ENCODE measurements at places on chromosomes 13 and 19.

GRCh38 chr19:10368101-10368803 is 12.1 kb downstream of the TYK2 start:
- DNase-seq, result no peak

- DNase-seq, result peak; percentile 82
Measured at GRCh38 chr19:18428787-18429674, 8.9 kb downstream of the ISYNA1 start.

- DNase-seq, result no peak
Measured at GRCh38 chr19:50777830-50778303, 7.6 kb downstream of the GPR32 start.

DNA sequence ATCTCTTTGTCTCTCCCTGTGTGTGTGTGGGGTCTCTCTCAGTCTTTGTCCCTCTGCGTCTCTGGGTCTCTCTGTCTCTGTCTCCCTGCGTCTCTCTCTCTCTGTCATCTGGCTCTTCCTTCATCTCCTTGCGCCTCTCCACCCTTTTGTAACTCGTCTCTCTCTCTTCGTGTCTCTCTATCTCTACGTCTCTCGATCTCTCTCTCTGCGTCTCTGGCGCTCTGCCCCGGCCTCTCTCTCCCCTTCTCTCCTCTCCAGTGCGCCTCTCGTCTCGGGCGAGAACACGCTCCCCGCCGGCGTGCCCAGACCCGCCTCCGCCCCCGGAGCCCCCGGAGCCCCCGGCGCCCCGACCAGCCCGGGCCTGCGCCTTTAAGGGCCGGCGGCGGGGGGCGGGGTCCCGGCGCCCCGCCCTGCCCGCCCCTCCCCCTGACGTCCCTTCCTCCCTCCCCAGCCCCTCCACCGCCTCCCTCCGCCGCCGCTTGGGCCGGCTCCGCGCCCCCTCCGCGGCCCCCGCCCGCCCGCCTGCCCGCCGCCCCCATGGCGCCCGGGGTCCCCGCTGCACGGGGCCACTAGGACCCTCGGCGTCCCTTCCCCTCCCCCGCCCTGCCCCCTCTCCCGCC is at the start of gene MARK4:
Gene MARK4, plus strand, starts transcription at position 440 of the 620 bp plus-strand sequence. CDS start 318 bp downstream, outside the sequence.
- DNase-seq, result peak; percentile 75

GRCh38 chr19:50536662-50537305 is 23.1 kb upstream of the ASPDH start:
- DNase-seq, result no peak

GRCh38 chr13:66994097-66994496 is 236.0 kb downstream of the PCDH9 start:
- peak; percentile 69 for DNase-seq

DNA sequence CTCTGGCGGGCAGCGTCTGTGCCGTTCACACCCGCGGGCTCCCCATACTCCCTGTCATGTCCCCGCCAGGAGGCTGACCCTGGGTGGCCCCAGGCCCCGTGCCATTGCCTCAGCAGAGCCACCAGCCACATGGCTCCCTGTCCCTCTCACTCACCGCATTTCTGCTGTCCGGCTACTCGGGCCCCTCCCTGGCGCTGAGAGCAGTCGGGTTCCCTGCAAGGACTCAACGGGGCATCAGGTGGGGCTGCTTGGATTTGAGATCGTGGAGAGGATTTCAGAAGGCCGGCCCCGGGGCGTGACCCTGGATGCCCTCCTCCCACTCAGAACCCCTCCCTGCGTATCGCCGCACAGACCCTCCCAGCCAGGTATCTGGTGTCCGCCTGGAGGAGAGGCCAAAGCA is 142.1 kb downstream of the KDM4B start:
- no peak for DNase-seq

- no peak for DNase-seq
Measured at GRCh38 chr19:4284176-4284958, 5.3 kb downstream of the SHD start.

GRCh38 chr19:16850133-16850532 is 20.9 kb downstream of the SIN3B start:
- no peak for DNase-seq

DNA sequence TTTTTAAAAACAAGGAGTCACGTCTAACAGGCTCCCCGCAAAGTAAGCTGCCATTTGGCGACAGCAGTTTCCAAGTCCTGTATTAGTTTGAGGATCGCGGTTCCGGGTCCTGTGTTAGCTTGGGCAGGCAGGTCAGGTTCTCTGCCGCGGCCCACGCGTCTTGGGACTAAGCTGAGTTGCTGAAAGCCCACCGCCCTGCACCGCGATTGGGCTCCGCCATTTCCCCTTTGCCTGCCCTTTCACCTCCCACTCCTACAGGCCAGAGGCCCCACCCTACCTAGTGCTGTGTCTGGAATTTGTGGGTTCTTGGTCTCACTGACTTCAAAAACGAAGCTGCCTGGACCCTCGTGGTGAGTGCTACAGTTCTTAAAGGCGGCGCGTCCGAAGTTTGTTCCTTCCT is 6.8 kb downstream of the PARP4 start:
- DNase-seq, result no peak

- no peak for DNase-seq
Measured at GRCh38 chr13:104256701-104257100, 1190.5 kb upstream of the SLC10A2 start.

- no peak for DNase-seq
Measured at GRCh38 chr13:96299235-96299634, 209.3 kb downstream of the HS6ST3 start.

DNA sequence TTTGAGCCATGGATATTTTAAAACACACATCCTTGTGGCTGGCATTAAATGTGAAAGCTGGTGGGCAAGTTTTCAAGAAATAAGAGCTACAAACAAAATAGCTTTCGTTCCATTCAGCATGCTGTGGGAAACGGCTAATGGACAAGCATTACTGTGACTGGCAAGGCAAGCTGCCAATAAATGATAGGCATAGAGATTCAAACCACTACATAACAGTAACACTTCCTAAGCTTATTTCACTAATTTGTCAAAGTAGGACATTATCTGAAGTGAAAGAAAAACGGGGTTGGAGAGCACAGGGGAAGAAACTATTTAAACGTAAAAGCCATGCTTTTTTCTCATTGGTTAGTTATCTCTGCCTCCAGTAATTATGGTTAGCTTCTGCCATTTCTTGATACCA is 26.0 kb downstream of the OBI1 start:
- DNase-seq, result no peak

DNA sequence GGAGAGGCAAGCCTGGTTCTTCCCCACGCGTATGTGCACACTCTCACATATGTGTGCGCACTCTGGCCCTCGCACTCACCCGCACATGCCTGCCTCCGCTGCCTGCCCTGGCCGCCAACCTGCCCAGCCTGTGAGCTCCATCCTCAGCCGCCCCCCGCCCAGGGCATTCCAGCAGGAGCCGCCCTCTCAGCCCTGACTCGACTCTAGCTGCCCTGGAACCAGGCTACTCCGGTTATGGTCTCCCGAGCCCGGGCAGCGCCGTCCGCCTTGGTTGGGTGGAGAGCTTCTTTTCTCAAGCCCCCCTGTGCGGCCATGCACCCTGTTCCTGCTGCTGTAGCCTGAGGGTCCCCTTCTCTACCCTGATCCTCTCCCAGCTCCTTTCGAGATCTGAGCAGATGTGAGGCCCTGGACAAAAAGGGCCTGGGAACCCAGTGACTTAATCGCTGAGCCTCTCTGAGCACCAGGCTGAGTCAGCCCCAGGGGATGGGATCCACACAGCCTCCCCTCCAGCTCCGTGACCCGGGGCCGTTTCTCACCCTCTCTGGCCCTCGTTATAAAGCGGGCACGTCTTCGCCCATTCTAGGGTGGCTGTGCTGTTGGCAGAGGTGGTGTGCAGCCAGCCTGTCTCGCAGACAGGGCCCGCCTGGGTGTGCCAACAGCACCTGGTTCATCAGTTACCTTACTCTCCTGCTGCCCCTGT is 191.5 kb downstream of the TEX29 start:
- peak; percentile 36 for DNase-seq

DNA sequence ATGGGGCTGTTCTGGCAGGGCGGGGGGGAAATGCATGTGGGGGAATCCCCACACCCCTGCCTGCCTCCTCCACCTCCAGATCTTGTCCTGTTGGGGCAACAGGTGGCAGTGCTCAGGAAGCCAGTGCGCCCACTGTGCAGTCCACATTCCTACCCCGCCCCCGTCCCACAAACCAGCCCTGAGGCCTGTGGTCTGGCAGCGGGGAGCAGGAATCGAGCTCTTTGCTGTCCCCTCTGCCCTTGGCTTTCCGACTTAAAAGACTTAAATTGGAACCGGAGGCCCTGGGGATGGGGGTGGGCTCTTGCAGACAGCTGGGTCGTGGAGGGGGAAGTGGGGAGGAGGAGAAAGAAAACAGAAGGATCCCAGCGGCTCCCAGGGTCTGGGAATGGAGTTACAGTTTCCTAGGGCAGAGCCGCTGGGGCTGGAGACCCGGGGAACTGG is 4.3 kb downstream of the NANOS3 start:
- no peak for DNase-seq

- peak; percentile 70 for DNase-seq
Measured at GRCh38 chr19:6278740-6279619, 795 bp downstream of the MLLT1 start.

- no peak for DNase-seq
Measured at GRCh38 chr19:28333909-28334308, 879.0 kb downstream of the UQCRFS1 start.

DNA sequence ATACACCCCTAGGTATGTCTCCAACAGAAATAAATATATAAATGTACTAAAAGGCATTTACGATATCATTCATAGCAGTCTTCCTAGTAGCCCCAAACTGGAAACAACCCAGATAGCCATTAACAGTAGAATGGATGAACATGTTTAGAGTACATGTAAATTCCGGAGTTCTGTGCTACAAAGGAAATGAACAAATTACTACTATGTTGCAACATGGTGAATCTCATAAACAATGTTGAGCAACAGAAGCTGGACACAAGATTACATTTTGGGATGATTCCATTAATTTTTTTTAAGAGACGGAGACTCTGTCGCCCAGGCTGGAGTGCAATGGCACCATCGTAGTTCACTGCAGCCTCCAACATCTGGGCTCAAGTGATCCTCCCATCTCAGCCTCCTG is 5.9 kb upstream of the SLC7A10 start:
- no peak for DNase-seq

DNA sequence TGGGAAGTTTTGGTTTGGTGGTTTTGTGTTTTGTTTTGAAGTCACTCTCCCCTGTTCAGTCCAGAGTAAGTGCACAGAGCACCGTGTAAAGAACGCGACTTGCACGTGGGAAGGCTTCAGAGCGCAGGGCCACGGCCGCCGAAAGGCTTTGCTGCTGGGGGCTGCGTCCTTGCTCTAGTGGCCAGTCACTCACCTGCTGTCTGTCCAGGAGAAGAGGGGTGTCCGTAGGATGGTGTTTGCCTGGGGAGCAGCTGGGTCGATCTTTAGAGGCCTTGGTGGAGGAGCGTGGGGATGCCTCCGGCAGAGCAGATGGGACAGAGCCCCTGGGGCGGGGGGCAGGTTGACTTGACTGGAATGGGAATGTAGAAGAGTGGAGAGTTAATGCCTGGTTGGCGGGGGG is 116.6 kb upstream of the MCF2L start:
- no peak for DNase-seq

GRCh38 chr19:7637374-7638256 is 705 bp downstream of the STXBP2 start:
- no peak for DNase-seq

DNA sequence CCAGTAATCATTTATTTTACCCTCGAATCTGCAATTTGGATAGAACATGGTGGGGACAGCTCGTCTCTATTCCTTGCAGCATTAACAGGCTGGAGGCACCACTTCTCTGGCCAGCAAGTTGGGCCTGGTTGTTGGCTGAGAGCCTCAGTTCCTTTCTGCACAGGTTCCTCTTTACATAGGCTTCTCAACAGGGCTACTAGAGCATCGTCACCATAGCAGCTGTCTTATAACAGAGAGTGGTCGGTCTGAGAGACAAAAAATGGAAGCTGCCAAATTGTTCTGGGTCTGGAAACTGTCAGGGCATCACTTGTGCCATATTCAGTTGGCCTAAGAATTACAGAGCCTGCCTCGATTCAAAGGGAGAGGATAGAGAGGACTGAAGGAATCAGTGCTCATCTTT is 86.7 kb downstream of the DNAJC15 start:
- no peak for DNase-seq

DNA sequence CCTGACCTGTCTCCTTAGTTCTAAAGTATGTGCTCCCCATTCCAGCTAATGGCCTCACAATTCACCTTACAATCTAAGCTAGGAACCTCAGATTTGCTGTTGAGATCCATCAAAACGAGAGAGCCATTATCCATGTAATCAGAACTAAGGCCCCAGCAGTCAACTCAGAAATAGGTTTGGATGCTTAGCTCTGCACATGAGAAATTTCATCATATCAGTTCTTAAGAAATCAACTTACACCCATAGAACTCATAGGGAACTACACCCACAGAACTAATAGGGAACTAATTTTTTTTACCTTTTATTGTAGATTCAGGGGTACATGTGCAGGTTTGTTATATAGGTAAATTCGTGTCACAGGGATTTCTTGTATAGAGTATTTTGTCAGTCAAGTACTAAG is 28.7 kb downstream of the CYSLTR2 start:
- DNase-seq, result no peak

DNA sequence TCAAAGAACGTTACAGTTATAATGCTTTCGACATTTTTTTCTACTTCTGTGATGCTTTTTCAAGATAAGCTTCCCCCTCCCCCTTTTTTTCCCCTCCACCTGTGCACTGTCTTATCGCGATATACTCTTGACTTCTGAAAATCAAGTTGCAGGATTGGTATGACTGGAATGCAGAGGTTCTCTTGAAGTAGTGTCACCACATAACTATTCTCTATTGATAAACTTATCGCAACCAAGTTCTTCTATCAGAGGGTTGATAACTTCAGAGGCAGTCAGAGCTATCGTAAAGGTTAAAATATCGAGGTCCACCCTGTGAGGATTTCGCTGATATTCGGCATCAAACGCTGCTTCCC is 820 bp downstream of the EID2 start:
- DNase-seq, result no peak

DNA sequence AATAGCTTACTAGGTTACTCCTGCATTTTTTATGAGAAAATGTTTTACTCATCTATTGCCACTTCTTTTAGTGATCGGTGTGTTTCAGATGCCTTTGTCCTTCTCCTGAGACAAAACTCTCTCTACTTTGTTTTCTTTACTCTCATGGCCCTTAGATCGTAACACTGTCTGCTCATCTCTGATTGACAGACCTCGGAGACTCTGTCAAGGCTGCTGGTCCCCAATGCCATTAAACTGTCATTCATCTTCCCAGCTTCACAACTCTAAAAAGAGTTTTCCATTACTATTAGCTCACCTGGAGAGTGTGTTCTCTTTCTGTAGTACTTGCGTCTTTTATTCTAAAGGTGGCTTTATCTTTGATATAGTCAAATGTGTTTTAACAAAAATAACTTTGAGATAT is 765.2 kb downstream of the SLITRK1 start:
- DNase-seq, result no peak

DNA sequence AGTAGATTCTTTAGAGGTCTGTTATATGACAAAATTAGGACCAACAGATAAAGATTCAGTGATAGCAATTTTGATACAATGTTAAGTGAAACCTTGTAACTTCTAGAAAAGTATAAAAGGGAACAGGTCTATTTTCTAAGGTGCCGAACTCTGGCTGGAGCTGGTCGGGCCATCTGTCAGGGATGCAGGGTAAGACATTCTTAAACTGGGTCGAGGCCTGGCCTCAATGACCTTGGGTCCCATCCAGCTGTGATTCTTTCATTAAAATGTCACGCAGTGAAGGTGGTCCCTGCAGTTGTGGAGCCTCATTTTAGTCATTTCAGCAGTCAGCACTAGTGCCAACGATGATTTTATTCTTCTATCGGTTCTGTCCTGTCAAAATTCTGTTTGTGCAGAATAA is 271.9 kb upstream of the SPRY2 start:
- no peak for DNase-seq

- no peak for DNase-seq
Measured at GRCh38 chr13:30156270-30156669, 151.1 kb downstream of the KATNAL1 start.

All from sciatic nerve (tissue), 2 donors.